ENCODE measurements at places on chromosomes 7 and 10.

DNA sequence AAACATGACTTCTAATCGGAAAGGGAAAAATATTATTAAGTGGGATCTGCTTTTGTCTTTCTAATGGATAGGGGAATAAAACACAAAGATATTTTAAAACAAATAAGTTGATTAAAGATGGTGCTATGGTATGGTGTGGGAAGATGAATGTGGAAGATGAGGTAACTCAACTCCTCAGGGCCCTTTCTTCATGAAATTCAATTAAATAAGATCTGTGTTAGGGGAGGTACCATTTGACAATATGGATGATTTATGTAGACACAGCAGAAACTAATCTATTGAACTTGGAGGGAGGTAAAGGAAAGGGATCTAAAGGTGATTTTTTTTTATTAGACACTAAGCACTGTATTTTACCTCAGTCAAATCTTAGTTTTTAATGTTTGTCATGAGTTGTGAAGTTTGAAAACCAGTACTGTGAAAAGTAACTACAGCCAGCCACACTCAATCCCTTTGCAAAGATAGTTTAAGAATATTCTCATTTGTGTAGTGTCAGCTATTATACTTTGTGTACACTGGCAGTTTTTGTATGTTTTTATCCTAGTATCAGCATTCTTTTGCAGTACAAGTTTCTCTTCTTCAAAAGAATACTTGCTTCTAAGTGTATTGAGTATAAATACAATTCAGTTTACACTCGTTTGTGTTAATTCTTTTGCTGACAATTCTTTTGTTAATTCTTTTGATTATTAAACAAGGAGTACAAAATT, 151.3 kb downstream of the PHF14 start:
- no peak for DNase-seq

- DNase-seq = no peak
These were observed 20.4 kb downstream of the SLC13A4 start for GRCh38 chr7:135707570-135707966.

DNA sequence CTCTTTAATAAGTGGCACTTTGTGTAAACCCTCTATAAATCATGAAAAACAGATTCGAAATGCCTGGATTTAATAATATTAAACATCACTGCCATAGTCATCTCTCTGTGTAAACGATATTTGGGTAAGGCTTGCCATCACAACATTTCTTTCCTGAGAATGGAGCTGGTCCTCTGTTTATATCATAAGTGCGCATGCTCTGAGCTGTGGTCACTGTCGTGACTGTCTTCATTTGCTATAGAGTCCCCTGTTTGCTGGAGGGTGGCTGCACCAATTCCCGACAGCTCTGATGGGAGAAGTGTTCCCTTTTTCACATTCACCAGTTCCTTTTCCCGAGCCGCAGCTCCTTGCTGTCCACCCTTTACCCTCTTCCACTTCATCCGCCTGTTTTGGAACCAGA, 50.4 kb upstream of the AGMO start:
- no peak for DNase-seq

GRCh38 chr10:15868006-15868405, 7.7 kb upstream of the MINDY3 start:
- DNase-seq = no peak

DNA sequence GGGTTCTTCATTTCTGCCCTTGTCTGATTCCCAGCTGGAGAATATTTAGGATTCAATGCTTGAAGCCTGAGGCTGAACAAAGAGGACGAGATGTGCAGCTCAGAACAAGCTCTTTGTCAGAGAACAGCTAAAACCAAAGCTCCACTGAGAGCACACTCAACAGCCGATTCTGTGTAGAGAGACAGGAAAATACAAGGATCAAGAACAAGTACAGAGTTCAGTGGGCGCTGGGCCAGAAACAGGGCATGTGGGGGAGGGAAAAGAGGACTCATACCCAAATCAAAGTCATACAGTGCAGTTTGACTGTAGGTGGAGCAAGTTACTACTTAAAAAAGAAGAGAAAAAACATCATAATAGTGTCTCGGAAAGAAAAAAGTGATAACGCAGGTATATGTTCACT, at the start of gene AGMO:
Gene AGMO (minus strand): TSS at position 181 of the 400 bp plus-strand sequence.
- no peak for DNase-seq

DNA sequence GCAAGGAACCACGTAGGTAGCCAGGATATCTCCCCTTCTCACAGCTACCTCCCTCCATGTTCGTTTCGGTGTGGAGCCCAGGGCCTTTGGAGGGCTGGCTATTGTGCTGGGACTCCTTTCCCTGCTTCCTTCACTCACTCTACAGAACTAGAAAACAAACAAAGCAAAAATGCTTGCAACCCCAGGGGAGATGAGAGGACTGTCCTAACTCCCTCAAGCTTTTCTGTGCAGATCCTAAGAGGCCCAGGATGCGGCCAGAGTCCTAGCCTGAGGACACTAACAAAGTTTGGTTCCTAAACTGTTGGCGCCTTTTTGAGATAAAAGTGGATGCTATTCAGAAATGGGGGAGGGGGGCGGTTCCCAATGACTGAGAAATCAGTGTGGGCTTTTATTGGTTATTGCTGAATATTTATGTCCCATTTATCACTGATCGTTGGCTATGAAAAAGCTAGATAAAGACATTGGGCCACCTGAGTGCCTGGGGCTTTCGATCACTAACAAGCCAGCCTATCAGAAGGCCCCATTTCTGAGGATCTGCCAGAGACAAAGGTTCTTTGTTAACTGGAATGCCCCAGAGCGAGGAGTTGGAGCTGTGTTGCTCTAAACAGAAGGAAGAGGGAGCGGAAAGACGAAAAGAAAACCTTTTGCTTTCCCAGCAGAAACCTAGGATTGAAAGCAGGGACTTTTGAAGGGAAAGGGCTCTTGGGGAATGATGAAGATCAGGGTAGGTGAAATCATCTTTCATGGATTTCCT, 95.2 kb upstream of the EGR2 start:
- no peak for DNase-seq

DNA sequence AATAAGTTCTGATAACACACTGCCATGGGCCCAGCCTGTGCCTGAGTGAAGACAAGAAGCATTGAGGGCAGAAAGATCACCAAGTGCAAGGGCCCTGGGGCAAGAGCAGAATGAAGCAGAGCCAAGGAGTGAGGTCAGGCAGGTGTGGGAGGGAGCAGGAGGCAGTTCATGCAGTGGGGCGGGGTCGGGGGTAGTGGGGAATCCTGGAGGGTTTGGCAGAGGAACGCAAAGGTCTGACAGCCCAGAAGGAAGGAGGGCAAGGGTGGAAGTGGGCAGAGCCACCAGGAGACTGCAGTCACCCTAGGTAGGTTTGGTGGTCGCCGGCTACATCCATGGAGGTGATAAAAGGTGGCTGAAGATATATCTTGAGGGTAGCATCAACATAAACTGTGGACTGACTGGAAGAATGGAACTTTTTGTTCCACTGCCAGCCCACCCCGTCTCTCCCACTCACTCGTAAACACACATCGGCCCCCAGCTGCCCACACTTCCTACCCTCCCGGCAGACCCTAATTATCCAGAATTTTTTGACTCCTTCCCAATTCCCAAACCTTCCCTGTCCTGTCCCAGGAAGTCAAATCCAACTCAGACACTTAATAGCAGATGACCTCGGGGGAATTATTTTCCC, 172.4 kb downstream of the ARHGAP12 start:
- no peak for DNase-seq

DNA sequence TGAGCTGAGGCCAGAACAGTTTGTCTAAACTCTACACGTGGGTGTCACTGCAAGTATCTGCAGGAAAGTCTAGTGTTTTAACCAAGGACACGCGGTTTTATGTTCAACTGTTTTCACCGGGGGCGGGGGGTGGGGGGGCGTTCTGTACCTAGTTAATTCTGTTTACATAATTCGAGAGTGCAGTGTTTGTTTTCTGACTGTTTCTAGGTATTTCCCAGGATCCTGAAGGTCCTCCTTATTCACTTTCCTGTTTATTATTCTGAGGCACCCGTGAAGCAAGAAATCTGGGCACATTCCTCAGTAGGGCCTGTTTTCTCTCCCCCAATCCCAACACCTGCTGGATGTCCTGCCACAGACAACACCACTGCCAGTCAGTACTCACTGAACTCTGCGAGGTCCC, 7.6 kb downstream of the LOXL4 start:
- no peak for DNase-seq

- DNase-seq = no peak
These were observed 16.7 kb downstream of the AQP1 start for GRCh38 chr7:30928254-30928872.

GRCh38 chr10:51471271-51471670, 228.1 kb downstream of the CSTF2T start:
- no peak for DNase-seq

DNA sequence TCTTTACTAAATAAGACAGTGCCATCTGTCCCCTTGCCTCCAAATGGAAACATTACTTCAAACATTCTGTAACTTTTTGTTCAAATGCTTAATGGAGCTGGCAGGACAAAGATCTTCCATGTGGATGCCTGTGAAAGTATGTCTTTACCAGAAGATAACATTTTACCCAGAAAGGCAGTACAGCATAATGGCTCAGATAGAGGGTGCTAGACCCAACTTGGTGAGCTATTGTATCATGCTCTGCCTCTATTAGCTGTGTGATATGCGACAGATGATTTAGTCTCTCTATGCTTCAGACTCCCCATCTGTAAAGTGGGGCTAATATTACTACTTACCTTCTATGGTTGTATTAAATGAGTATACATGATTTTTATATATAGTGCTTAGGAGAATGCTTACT, 8.8 kb upstream of the SMKR1 start:
- DNase-seq = no peak

GRCh38 chr7:27472043-27472442, 190.6 kb downstream of the HIBADH start:
- no peak for DNase-seq

DNA sequence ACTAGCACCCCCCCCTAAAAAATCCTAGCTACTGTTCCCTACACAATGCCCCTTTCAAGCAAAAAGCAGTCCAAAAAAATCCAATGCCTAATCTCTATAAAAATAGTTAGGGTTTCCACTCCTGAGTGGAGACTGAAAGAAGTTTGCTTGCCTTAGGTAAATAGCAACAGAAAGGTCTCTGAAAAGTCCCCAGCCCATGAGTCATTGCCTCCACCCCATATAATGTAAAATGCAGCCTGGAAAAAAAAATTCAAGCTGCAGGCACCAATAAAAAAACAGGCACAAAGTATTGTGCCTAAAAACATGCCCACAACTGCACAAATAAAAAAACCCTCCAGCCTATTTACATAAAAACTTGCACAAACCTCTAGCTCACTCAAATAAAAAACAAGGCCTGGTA, 47.5 kb downstream of the ZNF680 start:
- DNase-seq = no peak

GRCh38 chr10:18486438-18486837, 164.9 kb downstream of the NSUN6 start:
- DNase-seq = no peak

- DNase-seq = peak; percentile 34
These were observed 68.3 kb downstream of the CREM start for GRCh38 chr10:35194906-35195305.

- DNase-seq = no peak
These were observed 250.7 kb upstream of the ZNF32 start for GRCh38 chr10:43899224-43899959.

GRCh38 chr10:97703398-97704067, 10.0 kb upstream of the MARVELD1 start:
- no peak for DNase-seq

DNA sequence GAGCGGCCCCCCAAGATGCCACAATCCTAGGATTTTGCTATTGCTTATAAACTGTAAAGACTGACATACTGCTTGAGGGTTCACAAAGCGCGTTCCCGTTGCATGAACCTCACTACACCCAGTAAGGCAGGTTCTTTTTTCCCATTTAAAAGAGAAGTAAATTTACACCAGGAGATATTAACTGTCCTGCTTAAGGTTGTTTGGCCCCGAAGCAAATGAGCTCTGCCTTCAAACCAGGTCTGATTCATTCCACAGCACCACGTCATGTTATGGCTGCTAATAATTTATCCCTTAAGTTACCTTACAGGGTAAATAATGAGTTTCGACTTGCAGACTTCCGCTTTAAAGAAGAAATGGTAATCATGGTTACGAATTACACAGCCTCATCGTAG, 559 bp upstream of the FKBP14 start:
- peak; percentile 35 for DNase-seq

- no peak for DNase-seq
These were observed 10.8 kb upstream of the LRRC4 start for GRCh38 chr7:128042012-128042411.

- DNase-seq = no peak
These were observed 86.4 kb upstream of the RNF148 start for GRCh38 chr7:122789156-122789555.

DNA sequence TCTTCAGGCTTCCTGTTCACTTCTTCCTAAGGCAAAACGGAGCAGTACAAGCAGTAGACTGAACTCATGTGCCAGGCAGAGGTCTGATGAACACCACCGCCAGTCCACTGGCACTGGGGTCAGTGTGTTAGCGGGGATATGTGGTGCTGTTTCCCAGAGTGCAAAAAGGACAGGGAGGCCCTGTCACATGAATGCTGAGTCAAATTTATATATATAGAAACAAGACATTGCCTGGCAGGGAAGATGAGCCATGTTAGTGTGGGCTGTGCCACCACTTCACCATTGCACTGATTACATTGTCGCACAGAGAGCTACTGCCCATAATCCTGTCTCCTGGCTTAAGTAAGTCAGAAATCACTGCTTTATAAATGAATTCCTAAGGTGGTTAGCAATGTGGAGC, 122.2 kb upstream of the AMPH start:
- no peak for DNase-seq

GRCh38 chr10:61463035-61463909, 10.1 kb upstream of the TMEM26 start:
- DNase-seq = no peak

DNA sequence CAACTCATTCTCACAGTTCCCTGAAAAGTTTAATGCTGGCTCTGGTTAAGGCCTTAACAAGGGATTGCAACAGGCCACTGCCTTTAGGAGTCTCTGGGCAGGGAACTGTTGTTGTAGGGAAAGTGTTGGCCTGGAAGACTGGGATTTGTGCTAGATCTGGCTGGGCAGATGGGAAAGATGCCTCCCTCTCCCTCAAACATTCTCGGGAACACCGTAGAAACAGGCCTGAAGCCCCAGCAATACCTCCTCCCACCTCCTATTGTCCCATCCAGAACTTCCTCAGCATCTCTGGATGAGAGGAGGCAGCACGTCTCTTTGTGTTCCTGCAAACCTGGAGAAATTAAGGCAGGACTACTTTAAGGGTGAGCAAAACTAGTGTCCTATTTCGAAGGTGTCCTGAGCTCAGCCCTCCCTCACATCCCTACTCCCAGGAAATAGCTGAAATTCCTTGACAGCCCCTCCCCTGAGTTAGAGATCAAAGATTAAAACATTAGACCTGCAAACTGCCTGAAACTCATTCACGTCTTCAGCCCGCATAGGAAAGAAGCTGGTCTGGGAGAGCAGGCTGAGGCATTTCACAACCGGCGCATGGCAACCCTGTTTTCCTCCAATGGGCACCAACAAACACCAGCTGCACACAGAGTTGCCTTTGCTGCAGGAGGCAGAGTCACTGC, 10.9 kb upstream of the MAP3K8 start:
- DNase-seq = no peak

GRCh38 chr7:7251742-7252141, 69.4 kb downstream of the C1GALT1 start:
- no peak for DNase-seq
